NCI-H1436 treated with DMSO at 0.1 percent for 48 hours (cell line): ENCODE measurements at places on chromosomes 5 and 9.

- DNase-seq, result no peak
Observed at GRCh38 chr5:39274398-39275085, 55.2 kb upstream of the FYB1 start.

DNA sequence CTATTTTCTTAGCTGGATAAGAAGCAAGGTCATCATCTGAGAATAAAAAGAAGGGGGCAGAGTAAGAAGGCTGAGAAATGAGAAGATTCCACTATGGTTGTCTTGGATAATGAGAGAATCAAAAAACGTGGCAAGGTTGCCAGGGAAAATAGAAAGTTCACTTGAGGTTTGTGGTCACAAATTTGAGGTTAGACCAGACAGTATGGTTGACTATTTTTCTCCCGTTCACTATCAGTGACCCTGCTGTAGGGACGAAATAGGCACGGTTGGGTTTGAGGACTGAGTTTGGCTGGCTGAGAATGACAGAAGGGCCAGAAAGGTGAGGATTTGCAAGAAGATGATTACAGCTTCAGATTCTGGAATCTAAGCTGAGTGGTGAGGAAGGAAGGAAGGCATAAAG lies 266.0 kb upstream of the ZNF462 start:
- no peak for DNase-seq

GRCh38 chr9:18976709-18977531 lies 56.1 kb downstream of the SAXO1 start:
- DNase-seq, result no peak

DNA sequence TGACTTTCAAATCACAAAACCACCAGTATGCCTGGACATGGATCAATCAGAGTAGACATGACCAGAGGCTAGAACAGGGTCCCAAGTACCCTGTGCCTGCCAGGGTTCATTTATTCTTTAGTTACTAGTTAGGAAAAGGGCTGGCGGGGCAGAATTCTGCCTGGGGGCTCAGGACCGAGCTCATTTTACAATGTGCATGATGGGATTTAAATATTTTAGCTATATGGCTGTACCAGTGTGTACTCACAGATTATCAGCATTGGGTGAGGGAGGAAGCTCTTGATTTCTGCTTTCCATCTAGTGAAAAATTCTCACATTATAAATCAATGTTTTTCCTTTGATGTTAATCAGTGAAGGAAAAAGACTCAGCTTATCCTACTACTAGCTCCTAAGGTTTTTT lies 1511.1 kb downstream of the EFNA5 start:
- no peak for DNase-seq

- DNase-seq, result no peak
Observed at GRCh38 chr9:135076143-135076875, 11.2 kb upstream of the OLFM1 start.

- DNase-seq, result no peak
Observed at GRCh38 chr5:170861917-170862766, at the start of gene RANBP17. TSS of gene RANBP17 (plus strand) at chr5:170862018.

GRCh38 chr5:136730426-136730825 lies 365.1 kb upstream of the TRPC7 start:
- DNase-seq, result no peak

GRCh38 chr9:76650692-76651091 lies 113.5 kb upstream of the PCA3 start:
- DNase-seq, result no peak

GRCh38 chr5:32726086-32726557 lies 15.0 kb downstream of the NPR3 start:
- DNase-seq, result no peak

- no peak for DNase-seq
Observed at GRCh38 chr9:106032978-106033377, 338.6 kb downstream of the TMEM38B start.

DNA sequence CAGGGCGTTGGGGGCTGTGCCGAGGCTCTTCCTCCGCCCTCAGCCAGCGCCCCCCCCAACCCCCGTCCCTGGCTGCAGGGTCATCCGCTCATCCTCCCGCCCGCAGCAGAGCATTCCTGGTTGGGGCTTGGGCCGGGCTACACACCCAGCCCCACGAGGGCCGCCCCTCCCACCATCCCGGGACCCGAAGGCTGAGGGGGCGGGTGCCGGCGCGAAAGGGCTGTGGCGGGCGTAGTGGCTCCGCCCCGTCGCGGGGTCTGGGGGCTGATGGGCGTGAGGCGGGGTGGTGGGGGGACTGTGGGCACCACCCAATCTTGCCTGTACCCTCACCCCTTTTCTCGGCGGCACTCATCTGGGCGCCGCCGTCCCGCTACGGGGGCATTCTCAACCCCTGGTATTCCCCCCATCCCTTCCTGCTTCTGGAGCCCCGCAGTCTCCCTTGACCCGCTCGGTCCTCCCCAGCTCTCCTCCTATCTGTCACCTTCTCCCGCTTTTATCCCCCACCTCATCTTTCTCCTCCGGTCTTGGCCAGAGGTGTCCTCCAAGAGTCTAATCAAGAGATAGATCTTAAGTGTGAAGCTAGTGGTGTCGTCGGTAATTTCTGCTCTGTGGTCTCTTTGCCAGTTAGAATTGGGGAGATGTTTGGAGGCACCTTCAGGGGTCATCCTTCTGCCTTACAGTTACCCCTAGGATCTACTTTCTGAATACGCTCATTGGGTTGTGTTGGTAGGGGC lies 1.6 kb downstream of the FER start:
- no peak for DNase-seq

- DNase-seq, result no peak
Observed at GRCh38 chr5:168819004-168819621, 239.9 kb upstream of the PANK3 start.
